ENCODE measurements at places on chromosomes 12 and 14.

DNA sequence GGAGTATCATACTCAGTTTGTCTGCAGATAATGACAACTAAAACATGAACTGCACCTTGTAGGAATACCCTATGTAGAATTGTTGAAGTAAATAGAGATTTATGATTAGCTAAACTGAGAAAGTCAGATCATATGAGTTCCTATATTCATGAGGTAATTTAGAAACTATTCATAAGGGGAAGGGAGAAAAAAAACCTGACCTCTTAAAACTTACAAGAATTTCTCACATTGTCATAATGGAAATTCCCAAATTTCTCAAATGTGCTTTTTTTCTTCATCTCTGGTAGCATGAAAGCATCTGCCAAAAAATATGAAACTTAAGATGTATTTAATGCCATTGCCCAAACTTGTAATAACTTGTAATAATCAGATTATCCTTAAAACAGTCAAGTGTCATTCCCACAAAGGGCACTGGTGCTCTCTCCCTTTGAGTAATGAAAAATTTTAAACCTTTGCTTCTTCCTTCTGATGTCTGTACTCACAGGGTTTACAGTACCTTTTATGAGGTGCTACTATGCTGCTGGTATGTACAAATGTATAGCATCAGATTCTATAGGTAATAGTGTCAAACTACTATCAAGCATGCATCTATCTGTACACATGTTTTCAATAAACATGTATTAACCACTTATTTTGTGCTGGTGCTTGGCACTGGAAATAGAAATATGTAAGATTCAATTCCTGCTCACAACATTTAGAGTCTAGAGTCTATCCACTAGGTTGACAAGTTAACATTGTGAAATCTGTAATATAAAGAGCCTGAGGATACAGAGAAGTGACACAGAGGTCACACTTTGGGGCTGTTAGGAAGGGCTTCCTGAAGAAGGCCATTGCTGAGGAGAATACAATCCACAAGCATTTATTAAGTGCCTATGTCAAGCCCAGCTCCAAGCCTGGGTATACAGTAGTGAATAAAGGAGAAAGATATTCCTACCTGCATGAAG, 17.4 kb upstream of the DRAM1 start:
- DNase-seq, result no peak

- DNase-seq, result no peak
These were observed 42.1 kb upstream of the GPR132 start for GRCh38 chr14:105107351-105107750.

GRCh38 chr14:55077170-55078151, 26.0 kb downstream of the MAPK1IP1L start:
- DNase-seq, result peak; percentile 53

DNA sequence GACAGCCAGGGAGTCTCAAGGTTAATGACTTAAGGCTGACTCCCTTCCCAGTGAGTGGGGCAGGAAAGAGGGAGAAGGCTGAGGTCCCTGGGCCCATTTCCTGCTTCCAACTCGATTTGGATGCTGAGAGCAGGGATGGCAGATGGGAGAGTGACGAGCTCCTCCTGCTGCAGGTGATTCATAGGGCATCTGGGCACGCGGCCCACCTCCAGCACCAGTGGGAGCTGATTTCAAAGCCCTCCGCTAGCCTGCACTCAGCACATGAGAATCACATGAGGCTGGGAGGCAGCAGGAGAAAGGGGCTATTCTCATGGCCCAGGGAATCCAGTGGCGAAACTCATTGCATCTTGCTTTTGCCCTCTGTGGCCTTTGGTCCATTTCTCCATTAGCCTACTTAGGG, 90.8 kb downstream of the SSPN start:
- no peak for DNase-seq

GRCh38 chr12:64983771-64984278, 137.3 kb downstream of the WIF1 start:
- DNase-seq, result no peak

GRCh38 chr12:91565246-91565645, 382.6 kb upstream of the DCN start:
- DNase-seq, result no peak

- no peak for DNase-seq
These were observed 17.5 kb upstream of the KRT80 start for GRCh38 chr12:52209321-52209720.

DNA sequence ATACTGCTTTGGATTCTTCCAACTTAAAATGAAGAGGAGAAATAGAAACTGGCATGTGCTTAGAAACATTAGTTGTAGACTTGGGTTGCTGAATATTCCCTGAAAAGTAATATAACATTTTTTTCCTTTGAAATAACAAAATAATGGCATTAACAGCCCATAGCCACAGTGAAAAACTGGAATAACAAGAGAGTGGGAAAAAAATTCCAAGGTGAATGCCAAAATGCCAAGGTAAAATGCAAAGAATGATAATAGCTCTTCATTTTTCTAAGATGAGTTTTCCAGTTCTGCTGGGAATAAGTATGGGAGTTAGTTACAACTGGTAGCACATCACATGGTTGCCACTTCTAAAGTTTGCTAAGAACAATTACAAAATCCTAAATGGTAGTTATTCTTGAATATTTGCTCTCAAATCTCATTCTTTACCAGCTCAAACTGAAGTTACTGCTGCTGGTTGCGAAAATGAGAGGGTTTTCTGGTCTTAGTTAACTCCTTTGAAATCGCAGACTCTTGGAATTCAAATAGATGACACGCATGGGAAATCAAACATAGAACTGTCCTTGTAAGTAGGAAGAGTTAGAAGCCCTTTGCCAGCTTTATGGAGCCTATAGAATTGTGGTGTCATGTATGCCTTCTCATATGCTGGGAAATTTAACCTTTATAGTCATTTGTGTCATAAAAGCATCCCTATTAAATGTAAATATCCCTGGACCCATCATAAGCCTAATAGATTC, 165.0 kb upstream of the DCN start:
- no peak for DNase-seq

DNA sequence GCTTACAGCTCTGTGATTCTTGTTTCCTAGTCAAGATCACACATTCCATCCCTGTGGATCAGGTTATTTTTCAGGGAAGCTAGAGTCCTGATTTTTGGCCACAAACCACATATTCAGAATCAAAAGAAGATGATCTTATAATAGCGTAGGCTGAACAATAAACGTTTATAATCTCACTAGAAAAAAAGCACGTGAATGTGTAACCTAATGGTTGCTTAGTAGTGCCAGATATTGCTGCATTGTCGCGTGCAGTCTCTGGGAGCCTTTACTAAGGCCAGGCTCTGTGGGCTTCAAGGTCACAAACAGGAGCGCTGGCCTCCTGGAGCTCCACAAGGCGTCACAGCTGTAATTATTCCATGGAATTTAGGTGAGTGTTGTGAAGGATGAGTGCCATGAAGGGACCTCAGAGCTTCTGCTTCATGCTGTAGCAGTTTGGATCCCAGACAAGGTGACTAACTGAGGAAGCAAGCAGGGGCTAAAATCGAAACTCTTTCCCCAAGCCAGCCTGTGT, 17.4 kb downstream of the CDKN1B start:
- no peak for DNase-seq

GRCh38 chr12:106903241-106903945, 52.3 kb upstream of the TMEM263 start:
- DNase-seq, result peak; percentile 74

DNA sequence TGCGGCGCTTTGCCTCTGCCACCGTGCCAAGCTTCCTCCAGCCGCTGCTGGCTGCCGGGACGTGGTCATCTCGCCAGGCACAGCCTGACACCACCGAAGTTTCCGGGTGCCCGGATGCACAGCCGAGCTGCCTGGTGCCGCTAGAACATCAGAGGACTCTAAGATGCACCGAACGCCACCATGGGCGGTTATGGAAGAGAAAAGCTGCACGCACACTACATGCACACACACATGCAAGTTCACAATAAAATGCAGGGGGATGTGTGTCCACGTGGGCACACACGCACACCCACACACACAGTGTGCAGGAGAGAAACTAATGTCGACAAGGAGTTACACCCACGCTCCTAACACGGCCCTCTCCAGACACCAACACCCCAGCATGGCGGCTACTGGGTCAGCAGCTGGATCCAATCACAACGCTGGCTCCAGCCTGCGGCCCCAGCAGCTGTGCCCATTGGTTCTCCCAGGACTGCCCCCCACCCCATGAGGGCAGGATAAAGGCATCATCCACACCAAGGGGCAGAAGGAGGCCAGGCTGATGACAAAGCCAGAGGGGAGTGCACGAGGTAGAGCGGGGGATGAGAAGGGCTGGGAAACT, 82.7 kb downstream of the BCL11B start:
- peak; percentile 44 for DNase-seq

DNA sequence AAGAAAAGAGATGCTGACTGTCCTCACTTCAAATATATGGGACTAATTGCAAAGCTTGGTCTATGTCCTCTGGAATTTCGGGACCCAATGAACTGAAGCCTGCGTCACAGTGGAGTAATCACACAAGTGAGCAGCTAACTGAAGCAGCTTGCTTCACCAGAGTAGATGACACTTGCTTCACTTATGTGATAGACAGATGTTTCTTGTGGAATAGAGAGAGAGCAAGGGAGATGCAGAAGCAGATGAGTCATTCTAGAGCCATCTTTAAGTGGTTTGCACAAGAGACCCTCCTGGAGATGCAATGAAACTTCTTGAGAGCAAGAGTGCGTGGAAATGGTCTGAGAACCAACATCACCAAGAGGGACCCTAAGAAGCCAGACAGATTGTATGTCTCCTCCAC, 1537.1 kb upstream of the FLRT2 start:
- no peak for DNase-seq

- DNase-seq, result no peak
These were observed 10.9 kb downstream of the ISCU start for GRCh38 chr12:108573317-108573716.

GRCh38 chr14:98961191-98961590, 310.8 kb downstream of the BCL11B start:
- DNase-seq, result no peak

DNA sequence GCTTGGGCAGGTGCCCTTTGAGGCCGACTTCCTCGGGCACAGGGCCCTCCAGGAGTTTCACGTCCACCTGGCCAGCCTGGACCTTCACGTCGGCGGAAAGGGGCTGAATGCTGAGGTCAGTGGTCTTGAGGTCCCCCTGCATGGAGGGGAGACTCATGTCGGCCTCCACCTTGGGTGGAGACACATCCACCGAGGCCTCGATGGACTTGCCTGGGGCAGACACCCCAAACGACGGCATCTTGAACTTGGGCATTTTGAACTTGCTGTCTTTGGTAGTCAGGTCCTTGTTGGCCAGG, 24.0 kb downstream of the PLD4 start:
- DNase-seq, result no peak

DNA sequence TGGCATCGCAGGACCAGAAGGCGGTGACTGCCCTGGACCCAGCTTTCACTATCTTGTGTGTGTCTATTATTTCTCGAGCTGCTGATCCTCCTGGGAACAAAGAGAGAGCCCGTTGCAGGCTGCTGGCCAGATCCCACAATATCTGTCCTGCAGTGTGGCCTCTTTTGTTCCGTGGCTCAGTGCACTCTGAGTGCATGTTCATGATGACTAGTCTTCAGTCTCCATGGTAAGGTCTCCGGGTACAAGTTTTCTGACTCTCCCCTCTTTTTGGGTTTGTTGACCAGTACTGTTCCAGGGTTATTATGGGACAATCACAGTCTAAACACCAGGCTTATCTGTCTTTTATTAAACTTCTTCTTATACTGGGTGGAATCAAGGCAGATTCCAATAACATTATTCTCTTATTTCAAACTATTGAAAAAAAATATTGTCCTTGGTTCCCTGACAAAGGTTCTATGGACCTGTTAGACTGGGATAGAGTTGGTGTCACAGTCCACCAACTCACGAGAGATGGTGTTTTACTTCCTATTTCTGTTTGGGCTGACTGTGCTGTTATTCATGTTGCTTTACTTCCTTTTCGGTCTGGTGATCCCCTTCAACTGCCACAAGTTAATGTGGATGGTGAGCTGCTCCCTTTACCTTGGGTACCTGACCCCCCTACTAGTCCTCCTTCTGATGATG, 192.9 kb upstream of the ALG10B start:
- DNase-seq, result no peak

- no peak for DNase-seq
These were observed 394.0 kb upstream of the SYT1 start for GRCh38 chr12:78470354-78471195.

- DNase-seq, result peak; percentile 59
These were observed 59.8 kb upstream of the C12orf71 start for GRCh38 chr12:27142101-27142721.

GRCh38 chr14:74605531-74606223, 6.4 kb downstream of the LTBP2 start:
- no peak for DNase-seq

- no peak for DNase-seq
These were observed 81.0 kb upstream of the FZD10 start for GRCh38 chr12:130081117-130081805.

DNA sequence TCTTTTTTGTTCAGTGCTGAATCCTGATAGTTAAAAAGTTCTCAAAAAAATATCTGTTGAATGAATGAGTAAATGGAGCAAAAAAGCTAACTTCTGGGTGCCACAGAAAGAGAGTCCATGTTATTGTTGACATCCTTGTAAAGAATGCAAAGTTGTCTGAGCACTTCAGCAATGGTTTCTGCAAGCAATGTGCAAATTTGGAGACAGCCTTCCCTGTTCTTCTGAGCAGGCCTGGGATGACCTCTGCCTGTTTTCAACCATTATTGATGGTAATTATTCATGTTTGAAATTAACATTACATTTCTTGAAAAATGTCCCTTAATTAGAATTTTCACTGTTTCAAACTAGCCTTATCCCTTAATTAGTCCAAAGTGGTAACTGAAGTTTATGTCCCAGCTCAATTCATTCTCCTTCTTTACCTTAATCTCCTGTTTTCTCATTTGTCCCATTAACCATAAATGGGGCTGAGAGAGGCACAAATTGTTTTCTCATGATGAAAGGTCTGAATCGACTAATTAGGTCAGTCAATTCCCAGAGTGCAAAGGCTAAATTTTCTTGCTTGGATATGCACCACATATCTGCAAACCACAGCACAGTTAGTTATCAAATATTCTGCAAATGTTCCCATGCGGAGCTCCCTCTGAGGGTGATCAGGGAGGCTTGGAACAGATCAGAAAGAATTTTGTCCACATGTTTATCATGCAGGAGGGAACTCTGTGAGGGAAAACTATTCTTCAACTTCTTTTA, 139.4 kb upstream of the KRR1 start:
- no peak for DNase-seq

DNA sequence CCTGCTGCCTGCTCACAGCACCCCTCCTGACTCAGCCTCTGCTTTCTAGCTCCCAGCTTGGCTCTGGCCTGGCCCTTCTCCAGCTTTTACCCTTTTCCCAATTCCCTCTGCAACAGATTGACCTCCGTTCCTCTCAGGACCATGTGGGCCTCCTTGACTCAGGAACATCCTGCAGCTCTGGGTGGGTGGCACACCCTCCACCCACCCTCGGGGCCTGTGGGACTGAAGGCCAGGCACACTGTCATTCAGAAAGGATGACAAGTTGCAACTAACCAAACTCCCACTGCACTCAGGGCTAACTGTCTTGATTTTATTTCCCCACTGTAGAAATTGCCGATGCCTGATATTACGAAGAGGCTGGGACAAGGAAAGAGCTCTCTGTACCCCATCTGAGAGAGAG, 59.4 kb downstream of the HELB start:
- no peak for DNase-seq

- DNase-seq, result no peak
These were observed 77.9 kb downstream of the SPTB start for GRCh38 chr14:64801800-64802199.

- DNase-seq, result no peak
These were observed 34.3 kb upstream of the NOS1 start for GRCh38 chr12:117395766-117396165.

All from CD4-positive, alpha-beta T cell treated with Interleukin-2 at 100 ng/mL for 4 hours (primary cell).